ENCODE measurements at places on chromosomes 3 and 15. TPM values are rescaled to one million over a fixed set of nuclear protein-coding genes. Genes with fewer than 3 reads are reported as not detected.
A peak's percentile ranks its signal among the peaks of the same experiment; 100 is the strongest.

DNA sequence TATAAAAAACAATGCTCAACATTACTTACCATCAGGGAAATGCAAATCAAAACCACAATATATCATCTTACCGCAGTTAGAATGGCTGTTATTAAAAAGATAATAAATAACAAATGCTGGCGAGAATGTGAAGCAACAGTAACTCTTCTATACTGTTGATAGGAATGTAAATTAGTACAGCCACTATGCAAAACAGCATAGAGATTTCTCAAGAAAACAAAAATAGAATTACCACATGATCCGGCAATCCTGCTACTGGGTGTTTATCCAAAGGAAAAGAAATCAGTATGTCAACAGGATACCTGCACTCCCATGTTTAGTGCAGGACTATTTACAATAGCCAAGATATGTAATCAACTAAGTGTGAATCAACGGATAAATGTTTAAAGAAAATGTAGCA lies 48.1 kb downstream of the ADAM10 start:
- no peak for DNase-seq

GRCh38 chr3:20700714-20701113 lies 514.7 kb upstream of the SGO1 start:
- DNase-seq: peak; percentile 16

DNA sequence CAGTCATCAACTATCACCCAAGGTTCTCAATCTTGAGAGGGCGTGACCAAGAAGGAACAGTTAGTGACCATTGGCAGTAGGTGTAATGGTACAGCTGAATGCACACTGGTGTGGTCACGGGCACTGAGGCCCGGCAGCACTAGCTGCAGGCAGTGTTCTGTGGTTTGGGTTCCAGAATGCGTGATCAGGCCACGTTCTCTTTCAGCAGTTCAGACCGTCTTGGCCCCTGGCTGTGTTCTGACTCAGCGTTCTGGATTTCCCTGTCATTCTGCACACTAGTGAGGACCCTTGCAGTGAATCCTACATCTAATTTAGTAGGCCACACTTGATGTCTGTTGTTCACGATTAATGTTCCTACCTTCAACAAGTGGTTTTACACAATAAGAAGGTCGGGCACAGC lies 220.5 kb upstream of the SLCO3A1 start:
- no peak for DNase-seq

DNA sequence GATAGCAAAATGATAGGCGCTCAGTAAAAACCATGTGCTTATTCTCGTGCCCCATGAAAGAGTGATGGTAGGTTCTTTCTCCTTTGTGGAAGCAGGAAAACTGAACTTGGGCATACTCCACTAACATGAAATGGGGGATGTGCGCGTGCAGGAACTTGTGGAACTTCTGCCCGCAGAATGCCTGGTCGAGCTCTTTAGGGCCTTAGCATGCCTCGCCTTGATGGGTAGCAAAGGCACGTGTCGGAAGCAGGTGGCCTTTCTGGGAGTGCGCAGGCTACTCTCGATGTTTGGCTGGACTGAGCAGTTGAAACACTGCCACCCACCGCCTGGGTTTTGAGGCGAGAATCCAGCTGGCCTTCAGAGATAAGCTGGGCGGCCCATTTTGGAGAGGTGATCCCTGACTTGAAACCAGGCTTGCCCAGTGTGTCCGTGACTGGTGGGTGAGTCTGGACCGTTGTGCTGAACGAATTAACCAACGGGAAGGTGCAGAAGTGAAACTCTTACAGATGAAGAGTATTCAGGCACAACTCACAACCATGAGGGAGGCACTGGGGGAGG lies 842 bp downstream of the PCCB start:
- peak; percentile 83 for DNase-seq

The CCR9 gene
- total RNA-seq: not detected

The PPP1R14D gene
- total RNA-seq: not detected

- no peak for DNase-seq
Measured at GRCh38 chr3:25985621-25986020, 195.7 kb downstream of the OXSM start.

GRCh38 chr15:100097342-100098127 lies 244.2 kb downstream of the ADAMTS17 start:
- no peak for DNase-seq

DNA sequence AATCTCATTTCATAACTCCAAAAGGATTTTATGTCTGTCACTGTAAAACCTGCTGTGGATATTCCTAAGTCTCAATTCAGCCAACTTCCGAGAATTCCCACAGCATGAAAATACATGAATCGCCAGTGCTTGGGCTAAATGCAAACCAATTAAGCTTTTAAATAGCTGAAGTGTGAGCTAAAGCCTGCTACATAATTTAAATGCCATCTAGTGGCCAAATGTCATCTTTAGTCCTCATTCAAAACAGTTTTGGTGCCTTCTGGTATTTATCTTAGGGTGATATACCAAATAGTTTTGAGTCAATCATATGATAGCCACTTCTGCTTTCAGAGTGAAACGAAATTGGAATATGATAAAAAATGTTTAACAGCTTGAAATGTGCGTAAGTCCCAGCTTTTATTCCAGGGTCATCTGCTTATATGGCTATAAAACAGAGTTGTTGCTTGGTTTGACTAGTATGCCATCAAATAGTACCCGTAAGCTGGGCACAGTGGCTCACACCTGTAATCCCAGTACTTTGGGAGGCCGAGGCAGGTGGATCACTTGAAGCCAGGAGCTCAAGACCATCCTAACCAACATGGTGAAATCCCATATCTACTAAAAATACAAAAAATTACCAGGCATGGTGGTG lies 41.8 kb upstream of the CCNL1 start:
- DNase-seq: no peak

- no peak for DNase-seq
Measured at GRCh38 chr15:23616536-23616935, 31.1 kb downstream of the MAGEL2 start.

GRCh38 chr3:169505577-169506230 lies 157.8 kb downstream of the MECOM start:
- DNase-seq: no peak

DNA sequence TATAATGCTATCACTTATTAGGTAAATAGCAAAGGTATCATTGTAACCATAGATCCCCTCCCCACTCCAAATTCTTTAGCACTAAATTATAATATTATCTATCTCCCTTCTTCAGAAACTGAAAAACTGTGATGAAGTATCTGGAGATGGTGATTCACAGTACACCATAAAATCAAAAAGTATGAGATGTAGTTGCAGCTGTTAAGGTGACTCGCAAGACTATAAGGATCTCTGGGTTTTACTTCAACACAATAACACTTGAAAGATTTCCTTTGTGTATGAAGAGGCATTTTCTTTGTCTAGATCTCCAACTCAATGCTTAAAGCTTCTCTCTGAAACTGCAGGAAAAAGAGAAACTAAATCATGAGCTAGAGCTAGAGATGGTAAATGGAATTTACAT lies 46.9 kb downstream of the IFT57 start:
- DNase-seq: no peak
